GM19239 (cell line): ENCODE measurements at places on chromosomes 2 and 18.

DNA sequence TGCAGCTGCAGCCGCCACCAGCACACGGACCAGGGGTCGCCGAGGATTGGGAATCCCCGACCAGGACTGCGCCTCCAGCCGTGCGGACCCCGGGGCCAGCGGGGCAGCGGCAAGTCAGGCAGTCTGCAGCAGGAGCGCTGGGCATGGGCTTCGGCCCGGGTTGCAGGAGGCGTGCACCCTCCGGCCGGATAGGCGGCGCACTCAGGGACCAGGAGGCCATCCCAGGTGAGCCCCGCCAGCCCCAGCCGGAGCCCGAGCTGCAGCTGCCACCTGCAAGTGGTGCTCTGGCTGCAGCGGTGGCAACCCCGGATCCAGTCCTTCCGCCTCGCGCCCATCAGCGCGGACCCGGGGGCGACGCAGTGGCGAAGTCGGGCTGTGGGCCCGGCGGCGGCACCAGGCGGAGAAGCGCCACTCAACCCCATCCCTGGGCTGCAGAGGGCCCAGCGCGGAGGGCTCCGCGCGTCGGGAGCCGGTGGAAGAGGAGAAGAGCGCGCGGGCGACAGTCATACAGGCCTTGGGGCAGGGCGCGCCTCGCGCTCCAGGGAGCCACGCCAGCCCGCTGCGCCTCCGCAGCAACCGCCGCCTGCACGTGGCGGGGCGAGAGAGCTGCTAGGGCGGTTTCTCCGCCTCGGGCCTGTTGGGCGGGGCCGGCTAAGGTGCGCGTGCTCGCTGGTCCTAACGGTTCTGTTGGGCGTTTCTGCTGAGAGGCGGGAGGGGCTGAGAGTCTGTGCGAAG, 73.8 kb downstream of the RPIA start:
- DNase-seq, result no peak

DNA sequence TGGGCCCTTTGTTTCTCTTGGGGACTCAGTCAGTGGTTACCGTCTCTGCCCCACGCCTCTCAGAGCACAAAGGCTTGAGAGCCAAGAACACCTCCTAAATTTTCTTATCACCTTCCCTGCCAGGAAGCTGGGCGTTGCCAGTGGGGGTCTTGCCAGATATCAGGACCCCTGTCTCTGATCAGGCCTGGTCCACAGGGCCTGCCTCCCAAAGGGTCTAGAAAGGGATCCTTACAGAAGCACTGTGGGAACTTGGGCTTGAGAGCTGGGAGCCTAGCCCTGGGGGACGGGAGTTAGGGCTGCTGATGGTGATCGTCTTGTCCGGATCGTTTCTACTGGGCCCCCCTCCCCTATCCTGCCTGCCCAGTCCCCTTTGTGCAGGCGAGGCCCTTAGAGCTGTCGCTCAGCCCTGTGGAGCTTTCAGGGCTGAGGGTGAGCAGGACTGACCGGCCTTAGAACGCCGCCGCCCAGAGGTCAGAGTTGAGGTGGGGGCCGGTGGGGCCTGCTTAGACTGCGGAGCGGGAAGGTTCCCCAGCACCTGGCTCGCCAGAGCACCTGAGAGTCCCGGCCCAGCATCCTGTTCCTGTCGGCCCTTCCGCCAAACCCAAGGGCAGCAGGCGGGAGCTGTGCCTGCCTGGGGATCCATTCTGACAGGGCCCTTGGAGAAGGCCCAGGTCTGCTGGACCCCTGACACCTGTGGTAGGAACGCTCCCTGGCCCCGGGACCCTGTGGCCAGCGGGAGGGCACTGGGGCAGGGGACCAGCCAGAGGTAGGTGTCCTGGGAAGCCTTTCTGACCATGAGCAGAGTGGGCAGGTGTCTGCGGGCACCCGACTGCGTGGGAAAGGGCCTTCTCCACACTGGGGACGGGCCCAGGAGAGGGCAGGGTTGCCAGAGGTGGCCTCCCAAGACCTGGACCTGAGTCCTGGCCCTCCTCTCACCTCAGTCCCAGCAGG, 956 bp downstream of the ESPNL start:
- DNase-seq, result no peak

DNA sequence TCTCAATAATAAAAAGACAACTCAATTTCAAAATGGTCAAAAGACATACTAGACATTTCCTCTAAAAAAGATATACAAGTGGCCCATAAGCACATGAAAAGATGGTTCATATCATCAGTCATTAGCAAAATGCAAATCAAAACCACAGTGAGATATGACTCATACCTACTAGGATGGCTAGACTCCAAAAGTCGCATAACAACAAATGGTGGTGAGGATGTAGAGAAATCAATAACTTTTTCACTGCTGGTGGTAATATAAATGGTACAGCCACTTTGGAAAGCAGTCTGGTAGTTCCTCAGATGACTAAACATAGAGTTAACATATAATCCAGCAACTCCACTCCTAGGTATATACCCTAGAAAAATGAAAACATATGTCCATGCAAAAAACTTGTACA, 242.3 kb upstream of the NOL4 start:
- no peak for DNase-seq

DNA sequence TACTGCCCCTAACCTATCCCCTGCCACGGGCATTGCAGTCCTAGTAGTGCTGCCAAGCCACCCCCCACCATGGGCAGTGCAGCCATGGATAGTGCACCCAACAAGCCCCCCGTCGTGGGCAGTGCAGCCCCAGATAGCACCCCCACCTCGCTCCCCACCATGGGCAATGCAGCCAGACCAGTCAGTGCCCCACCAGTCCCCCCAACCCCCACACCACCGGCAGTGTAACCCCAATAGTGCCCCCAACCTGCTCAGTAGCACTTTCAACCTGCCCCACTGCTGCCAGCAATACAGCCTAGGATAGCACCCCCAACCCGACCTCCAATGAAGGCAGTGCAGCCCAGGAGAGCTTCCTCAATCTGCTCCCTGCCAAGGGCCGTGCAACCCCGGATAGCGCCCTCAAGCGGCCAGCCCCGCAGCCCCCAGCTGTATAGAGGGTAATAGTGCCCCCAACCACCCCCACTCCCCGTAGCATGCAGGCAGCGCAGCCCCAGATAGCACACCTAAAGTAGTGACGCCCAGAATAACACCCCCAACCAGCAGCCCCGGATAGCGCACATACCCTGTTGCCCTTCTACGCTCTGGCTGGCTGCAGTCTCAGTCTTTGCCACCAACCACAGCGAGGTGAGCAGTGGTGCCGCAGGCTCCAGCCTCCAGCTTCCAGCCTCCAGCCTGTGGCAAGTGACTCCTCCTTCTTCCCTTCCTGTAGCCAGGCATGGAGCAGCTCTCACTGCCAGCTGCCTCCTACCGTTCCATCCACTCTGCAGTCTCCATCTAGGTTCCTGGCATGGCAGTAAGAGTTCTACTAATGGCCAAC, 45.4 kb upstream of the ANKRD62 start:
- DNase-seq, result no peak

DNA sequence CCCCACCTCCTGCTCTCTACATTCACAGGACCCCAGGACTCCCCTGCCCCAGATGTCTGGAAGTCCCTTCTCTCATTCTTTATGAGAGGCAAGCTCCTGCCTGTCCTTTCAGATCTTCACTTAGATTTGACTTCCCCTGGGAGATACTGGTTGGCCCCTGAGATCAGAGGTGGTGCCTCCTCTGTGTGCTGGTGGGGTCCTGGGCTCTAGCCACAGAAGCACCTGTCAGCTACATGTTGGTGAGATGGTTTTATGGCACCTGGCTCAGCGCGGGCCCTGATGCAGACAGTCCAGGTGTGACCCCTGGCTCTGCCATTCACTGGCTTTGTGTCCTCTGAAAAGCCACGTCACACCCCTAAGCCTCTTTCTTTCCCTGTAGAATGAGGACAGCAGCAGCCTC, 369.6 kb upstream of the ID2 start:
- no peak for DNase-seq
